Uterus (tissue), 4 donors: ENCODE measurements at places on chromosomes 4 and X. TPM values are rescaled to one million over a fixed set of nuclear protein-coding genes. Genes with fewer than 3 reads are reported as not detected.

Gene TCEAL9
- total RNA-seq, result 51.5 TPM

Gene ARR3
- not detected for total RNA-seq

Gene BMP3
- total RNA-seq, result not detected

Gene LRPAP1
- total RNA-seq, result 187 TPM

Gene SULT1E1
- total RNA-seq, result not detected

Gene CSAG2
- total RNA-seq, result not detected

Gene BEX5
- total RNA-seq, result 38.2 TPM

Gene RASL11B
- 0.29 TPM for total RNA-seq

Gene ERAS
- total RNA-seq, result 0.41 TPM

Gene GABRB1
- not detected for total RNA-seq

Gene HPF1
- 23.6 TPM for total RNA-seq

DNA sequence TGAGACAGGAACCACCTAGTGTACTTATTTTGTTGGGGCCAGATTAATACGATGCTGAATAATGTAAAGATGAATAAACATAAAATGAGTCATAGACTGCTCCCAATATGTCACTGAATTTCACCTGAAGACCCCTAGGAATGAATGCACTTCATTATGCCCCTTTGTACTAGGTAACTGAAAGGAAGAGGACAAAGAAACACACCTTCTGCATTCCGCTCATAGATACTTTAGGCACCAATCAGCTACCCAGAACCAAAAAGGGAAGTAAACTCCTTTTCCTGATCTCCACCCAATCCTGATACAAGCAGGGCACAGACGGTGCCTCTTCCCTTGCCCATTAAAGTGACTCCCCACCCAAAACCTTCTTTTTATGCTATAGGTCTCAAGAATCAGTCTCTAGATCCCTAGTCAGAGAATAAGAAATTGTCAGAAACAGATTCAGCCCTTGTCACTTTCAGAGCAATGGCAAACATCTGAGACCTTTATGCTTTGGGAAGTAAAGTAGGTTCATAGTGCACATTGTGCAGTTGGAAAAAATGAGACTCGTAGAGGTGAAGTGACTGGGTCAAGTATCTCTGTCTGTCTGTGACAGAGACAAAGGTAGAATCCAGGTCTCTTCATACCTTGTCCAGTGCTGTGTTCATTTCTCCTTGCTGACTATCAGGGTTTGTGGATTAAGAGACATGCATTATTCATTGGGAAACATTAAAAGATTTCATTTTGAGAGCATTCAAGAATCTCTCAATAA is 2.3 kb downstream of the GPR174 start:
- no peak for DNase-seq

DNA sequence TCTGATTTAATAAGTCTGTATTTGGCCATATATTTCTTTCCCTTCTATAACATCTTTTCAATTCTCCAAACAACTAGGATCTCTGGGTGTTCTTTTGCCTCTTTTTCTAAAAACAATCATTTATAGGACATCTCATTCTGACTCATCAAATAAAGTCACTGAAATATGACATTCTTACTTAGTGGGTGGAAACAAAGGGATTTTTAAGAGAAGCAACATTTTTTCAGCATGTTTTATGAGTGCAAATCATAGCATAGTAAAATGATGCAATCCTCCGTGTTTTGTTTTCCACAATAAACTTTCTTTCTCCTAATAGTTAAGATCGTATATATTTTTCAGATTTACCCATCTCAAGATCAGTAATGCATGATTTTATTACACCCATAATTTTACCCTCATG is 179.8 kb downstream of the SPCS3 start:
- DNase-seq, result no peak

GRCh38 chr4:183602557-183603027 is 56.4 kb downstream of the RWDD4 start:
- DNase-seq, result no peak

DNA sequence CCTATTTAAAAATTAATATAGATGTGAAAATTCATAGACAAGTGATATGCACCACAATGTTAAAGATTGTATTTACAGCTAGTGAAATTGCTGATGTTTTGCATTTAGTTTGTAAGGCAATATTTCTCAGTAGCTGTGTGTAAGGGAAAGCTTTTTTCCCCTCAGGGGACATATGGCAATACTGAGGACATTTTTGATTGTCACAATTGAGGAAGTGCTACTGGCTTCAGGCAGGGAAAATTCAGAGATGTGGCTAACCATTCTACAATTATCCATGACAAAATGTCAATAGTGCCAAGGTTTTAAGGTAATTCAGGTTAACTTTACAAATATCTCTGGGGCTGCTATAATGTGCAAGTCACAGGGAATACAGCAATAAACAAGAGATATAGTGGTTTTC is 66.1 kb upstream of the IL15 start:
- no peak for DNase-seq

GRCh38 chrX:81195259-81195658 is 6.5 kb downstream of the HMGN5 start:
- DNase-seq, result no peak

DNA sequence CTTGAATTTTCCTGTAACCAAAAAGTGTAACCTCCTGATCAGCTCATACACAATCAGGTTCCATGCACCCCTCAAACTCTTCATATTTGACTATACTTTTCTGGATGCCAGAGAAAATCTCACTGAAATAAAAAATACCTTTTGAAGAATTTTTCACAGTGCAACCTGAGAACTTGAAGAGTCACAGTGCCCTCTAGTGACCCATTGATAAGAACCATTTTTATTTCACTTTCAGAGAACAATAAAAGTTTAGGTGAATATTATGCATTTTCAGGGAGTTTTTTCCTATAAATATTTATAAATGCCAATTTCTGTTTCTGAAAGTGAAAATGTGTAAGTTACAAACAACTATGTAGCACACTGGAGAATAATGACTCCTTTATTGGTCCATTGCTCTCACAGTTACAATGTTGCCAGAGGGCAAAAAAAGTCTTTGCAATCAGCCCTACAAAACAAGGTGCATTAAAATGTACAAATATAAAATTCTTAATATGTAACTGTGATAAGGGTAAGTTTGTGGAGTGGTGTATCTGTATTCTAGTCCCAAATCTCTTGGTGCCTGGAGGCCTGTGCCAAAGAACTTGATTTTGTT is 153.6 kb upstream of the INTU start:
- no peak for DNase-seq

DNA sequence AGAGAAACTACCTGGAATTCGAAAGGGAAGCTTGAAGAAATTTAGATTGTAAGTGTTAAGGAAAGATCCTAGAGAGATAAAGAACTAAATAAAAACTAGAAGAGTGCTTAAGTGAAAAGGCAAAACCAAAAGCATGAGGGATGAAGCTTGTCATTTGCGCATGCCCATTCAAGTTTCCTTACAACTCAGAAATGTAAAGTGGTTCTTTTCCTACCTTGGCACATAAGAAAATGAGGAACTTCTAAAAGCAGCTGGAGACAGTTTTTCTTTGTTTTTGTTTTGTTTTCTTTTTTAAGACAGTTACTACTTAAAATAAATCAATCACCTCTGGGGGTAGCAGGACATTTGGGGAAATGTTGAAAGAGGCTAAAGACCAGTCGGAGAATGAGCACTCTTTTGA is 1304.4 kb upstream of the PCDH7 start:
- DNase-seq, result no peak

GRCh38 chrX:118552121-118552900 is 56.7 kb downstream of the DOCK11 start:
- DNase-seq, result no peak

DNA sequence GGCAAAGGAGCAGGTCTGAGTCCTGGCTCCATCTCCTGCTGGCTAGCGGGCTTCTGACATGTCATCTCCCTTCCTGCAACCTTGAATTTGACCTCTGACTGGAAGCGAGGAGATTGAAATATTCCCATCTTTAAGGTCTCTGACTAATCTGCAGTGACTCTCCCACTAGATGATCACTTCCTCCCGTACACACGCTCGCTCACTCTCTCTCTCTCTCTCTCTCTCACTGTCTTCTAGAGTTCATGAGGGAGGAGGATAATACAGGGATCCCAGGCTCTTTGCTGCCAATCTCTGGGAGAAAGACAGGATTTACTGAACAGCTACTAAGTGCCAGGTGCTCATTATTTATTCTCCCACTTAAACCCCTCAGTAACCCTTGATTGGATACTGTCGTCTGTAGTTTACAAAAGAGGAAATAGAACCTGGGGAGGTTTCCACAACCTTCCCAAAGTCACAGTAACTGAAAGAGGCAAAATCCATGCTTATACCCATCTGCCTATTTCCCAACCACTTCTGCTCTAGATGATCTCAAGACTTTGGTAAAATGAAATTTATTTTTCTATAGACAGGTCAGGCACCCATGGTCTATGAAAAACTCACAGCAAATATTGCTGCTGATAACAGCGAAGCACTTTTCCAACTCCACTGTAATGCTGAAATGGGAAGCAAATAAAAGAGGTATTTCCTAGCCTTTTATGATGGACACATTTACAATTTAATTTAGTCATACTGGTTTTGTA is 193.5 kb upstream of the C1QTNF7 start:
- no peak for DNase-seq

DNA sequence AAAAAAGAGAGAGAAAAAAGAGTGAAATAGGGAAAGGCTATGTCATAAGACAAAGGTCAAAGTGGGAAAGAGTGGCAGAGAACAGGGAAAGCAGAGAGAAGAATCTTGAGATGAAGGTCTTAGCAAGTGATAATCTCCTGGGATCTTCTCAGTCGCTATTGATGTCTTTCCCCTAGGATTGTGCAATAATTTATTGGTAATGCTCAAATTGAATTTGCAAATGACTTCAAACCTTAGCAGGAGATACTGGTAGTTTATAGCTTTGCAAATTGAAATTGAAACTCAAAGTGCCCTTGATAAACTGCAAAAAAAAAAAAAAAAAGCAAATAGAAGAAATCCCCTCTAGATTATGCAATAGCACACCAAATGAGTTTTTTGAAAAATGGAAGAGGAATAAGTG is 45.7 kb upstream of the MID1 start:
- DNase-seq, result no peak

DNA sequence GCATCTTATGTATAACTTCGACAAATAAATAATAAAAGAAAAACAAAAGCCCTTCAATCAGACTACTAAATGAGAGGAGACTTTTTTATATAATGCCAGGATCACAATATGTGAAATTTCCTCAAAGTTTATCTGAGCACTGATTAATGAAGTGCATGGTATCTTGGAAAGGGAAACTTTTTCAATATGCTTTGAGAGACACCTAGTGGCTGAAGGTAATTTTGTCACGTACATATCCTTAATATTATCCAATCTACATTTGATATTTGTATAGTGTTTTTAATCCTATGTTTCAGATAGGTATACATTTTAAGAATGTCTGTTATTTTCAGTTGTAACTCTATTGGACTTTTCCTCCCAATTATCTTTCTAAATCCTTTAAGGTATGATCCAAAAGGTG is 146.8 kb downstream of the KLHL4 start:
- DNase-seq, result no peak

- DNase-seq, result no peak
These were observed 103.8 kb upstream of the PPP3CA start for GRCh38 chr4:101451086-101451485.

GRCh38 chr4:19636451-19636850 is 615.3 kb upstream of the SLIT2 start:
- no peak for DNase-seq

- DNase-seq, result no peak
These were observed 35.4 kb downstream of the JADE1 start for GRCh38 chr4:128844931-128845330.

GRCh38 chr4:98352396-98352795 is 91.2 kb downstream of the RAP1GDS1 start:
- DNase-seq, result no peak

GRCh38 chrX:16186380-16187007 is 19.2 kb downstream of the MAGEB17 start:
- DNase-seq, result no peak

GRCh38 chrX:20412871-20413486 is 146.3 kb upstream of the RPS6KA3 start:
- no peak for DNase-seq

GRCh38 chr4:169314906-169315305 is 44.1 kb upstream of the SH3RF1 start:
- peak; percentile 39 for DNase-seq

- DNase-seq, result no peak
These were observed 56.6 kb upstream of the LHFPL1 start for GRCh38 chrX:112736310-112736709.

DNA sequence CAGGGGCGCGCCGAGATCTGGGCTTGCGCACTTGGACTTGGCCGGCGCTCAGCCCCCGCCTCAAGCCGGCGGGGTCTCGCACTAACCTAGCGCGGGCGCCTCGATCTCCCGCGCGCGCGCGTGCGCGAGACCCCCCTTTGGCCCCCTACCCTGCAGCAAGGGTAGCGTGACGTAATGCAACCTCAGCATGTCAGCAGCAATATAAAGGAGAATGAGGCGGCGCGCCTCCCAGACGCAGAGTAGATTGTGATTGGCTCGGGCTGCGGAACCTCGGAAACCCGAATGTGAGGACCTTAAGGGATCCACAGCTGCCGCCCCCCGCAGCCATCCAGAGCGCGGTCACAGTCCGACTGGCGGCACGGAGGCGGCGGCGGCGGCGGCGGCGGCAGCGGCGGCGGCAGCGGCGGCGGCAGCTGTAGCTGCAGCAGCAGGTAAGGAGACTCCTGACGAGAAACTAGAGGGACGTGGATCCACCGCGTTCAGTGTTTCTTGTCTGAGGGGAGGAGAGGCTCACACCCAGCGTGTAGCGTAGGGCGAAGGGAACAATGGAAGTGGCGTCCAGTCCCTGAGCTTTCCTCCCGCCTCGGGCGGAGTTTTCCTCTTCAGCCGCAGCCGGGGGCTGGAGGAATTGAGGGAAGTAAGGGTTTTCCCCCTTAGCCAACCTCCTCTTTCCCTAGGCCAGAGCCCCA is at the start of the genes SATL1 and ZNF711:
TSS of gene SATL1 (minus strand) at position 19 of the 689 bp plus-strand sequence. CDS start 134,811 bp downstream, outside the sequence.
TSS of gene ZNF711 (plus strand) at position 231 of the 689 bp plus-strand sequence. CDS start 3,582 bp downstream, outside the sequence.
- peak; percentile 40 for DNase-seq

DNA sequence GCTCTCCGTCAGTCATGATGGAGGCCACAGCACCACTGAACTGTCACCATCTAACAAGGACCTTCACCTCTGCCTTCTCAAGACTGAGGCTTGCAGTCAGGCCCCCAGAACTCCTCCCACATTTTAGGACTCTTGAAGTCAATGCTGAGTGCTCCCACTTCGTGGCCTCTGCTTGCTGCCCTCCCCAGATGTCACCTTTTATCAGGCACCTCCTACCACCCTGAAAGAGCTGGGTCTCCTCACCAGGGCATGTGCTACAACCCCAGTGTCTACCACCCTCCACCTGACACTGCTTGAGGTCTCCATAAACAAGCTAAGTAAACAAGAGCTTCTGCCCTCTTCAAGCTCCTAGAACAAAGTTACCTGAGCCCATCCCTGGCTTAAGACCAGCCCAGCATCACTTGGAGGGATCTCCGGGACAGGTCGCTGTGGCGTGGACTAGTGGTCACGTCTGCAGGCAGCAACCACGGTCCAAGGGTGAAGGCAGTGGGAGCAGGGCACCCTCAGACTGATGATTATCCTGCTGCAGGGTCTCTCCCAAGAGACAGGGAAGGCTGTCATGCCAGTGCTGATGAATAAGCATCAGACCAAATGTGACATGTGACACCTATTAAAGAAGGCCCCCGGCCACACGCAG is 7.7 kb upstream of the FAM53A start:
- no peak for DNase-seq

DNA sequence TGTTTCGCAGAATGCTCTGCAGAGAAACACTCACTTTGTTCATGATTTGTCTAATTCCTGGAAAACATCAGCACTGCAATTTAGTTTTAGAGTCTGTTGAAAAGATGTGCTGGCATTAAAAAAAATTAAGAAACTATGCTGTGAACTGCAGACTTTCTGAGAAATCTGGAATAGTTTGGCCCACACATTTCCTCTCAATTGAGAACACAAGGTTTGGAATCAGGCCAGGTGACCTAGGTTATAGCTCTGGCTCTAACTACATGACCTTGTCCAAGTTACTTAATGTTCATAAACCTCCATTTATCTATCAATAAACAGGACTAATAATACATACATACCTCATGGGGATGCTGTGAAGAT is 61.4 kb upstream of the ENPEP start:
- DNase-seq, result no peak
